ENCODE measurements at places on chromosomes 13 and 19. TPM values are rescaled to one million over a fixed set of nuclear protein-coding genes. Genes with fewer than 3 reads are reported as not detected.

The GSX1 gene
- total RNA-seq = not detected

The KCNC3 gene
- not detected for total RNA-seq

The ZNF653 gene
- total RNA-seq = 4.5 TPM

The CLDN10 gene
- total RNA-seq = not detected

The PLVAP gene
- total RNA-seq = not detected

The ACP7 gene
- total RNA-seq = 0.98 TPM

The RYR1 gene
- total RNA-seq = not detected

The KCNJ14 gene
- 0.59 TPM for total RNA-seq

The METTL21C gene
- not detected for total RNA-seq

The KLK15 gene
- not detected for total RNA-seq

The KLK10 gene
- total RNA-seq = not detected

The HSH2D gene
- not detected for total RNA-seq

The VAV1 gene
- not detected for total RNA-seq

The ZNF726 gene
- total RNA-seq = 2.9 TPM

The OR4F17 gene
- total RNA-seq = not detected

The ZNF844 gene
- total RNA-seq = 2.5 TPM

The TMEM145 gene
- 0.98 TPM for total RNA-seq
